Smooth muscle cell of trachea (primary cell): ENCODE measurements at places on chromosomes 1 and 21. TPM values are rescaled to one million over a fixed set of nuclear protein-coding genes. Genes with fewer than 3 reads are reported as not detected.

The TMEM200B gene
- 20.0 and 22.8 TPM in 2 replicates for total RNA-seq

The FCRLB gene
- total RNA-seq = 2.0 and 3.6 TPM in 2 replicates

The OR2T2 gene
- not detected in 2 replicates for total RNA-seq

The SCNM1 gene
- total RNA-seq = 21.8 and 27.5 TPM in 2 replicates

The MROH7 gene
- under 0.01 and 0.50 TPM in 2 replicates for total RNA-seq
